Femur (tissue), 1 donor: ENCODE measurements at places on chromosomes 1 and 21.

- DNase-seq: no peak
These were observed 75.6 kb downstream of the PIGK start for GRCh38 chr1:77143529-77144121.

GRCh38 chr1:5571861-5572401 is 420.3 kb downstream of the NPHP4 start:
- DNase-seq: no peak

DNA sequence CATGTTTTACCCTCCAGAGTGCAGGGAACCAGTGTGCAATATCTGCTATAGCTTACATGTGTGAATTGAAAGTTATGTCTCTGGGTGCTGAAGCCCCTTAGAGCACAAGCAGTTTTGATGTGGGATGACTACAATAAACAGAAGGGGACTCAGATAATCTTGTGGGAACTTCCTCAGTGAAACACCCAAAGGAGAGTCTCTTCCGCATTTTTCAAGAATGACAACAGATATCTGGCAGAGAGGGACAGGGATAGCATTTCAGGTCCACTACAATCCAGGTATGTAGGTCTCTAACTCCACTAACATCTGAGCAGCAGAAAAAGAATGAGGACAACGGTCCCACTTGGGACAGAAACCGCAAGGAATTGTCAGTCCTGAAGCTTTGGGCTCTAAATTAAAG is 67.6 kb upstream of the PDE4B start:
- no peak for DNase-seq

DNA sequence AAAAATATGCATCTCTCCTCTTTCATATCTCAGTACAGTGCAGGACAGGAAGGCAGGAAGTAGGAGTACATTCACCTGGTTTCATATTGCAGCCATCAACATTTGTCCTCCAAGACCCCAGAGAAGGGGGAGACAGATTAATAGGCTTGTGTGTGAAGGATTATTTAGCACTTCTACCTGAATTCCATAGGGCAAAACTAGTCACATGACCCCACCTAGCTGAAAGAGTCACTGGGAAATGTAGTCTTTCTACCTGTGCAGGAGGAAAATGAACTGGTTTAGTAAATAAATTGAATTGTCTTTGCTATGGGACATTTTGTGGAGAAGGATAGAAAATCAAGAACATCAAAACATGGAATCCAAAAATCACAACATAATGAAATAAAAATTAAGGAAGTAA is 13.9 kb upstream of the TRIM33 start:
- DNase-seq: no peak

DNA sequence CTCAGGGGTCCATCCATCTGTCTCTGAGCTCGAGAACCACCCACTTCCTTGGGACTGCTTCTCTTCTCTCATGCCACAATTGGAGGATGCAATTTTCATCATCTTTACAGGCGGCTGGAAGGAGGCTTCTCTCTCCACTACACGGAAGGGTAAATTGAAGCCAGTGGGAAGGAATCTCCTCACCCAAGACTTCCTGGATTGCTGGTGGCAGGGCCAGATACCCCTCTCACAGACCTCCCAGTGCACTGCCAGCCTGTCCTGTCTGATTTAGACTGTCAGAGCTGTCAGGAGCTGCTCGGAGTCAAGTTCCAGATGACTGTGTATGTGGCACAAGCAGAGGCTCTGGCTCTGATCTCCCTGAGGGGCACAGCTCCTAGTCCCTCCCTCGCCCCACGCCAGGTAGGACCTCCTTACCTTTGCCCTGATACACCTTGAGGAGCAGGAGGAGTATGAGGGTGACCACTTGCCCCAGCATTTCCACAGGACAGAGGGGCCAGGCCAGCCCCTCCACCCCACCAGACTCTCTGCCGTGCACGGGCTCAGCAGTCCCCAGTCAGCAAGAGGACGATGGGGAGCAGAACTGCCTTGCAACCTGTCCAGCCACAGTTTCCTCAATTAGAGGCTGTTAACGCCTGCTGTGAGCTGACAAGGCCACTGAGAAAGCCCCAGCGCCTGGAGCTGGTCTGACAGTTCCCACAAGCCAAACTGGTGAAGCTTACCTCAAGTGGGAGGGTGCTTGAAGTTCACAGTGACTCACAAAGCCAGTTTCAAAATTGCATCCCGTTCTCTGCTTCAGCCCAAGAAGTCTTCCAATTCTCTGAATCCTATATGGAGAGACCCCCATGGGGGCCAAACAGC is at the start of gene CD244:
Gene CD244 (minus strand): TSS at position 685 of the 858 bp plus-strand sequence. CDS start 210 bp downstream, at position 475.
- peak; percentile 28 for DNase-seq

DNA sequence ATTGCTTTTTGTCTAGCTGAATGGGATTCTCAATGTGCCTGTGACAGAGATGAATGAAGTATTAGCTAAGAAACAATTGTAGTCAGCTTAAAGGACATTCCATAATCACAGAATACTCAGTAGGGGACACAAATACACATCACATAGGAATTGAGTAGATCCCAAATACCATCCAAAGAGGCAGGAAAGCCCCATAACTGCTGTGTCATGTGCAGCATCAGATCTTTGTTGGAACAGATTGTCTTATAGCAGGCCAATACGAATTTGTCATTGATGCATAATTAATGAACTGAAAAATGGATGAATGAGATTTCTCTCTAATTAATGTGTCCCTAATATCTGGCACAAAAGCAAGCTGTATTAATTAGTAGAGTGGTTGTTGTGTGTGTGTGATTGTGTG is 82.3 kb upstream of the S1PR1 start:
- no peak for DNase-seq

DNA sequence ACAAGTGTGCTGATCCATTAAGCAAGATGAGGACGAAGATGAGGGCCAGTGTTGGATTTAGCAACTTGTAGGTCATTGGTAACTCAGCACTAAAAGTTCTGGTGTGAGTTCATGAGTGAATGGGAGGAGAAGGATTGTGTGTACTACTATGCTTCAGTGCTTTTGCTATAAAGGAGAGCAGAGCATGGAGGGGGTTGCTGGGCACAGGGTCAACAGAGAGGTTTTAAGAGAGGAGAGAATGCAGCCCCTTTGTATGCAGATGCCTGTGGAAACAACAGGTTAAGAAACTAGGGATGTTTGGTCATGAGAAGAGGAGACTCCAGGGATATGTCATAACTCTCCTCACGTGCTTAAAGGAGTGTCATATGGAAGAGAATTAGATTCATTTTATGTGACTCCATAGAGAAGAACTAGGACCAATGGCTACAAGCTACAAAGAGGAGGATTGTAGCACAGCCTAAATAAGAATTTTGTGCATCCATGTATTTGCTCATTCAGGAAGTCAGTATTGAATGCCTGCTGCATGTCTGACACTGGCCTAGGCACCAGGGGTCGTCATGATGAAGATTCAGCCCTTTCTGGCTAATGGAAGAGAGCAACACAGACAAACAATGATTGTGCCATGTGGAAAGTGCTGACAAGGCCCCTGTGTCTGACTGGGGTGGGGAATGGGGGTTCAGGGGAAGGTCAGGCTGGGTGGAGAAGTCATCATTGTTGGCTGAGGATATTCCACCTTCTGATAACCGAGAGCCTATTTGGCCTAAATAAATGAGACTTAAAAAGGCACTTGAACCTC is 53.5 kb downstream of the KIRREL1 start:
- no peak for DNase-seq

- DNase-seq: no peak
These were observed 89.4 kb upstream of the LBR start for GRCh38 chr1:225517221-225517620.

DNA sequence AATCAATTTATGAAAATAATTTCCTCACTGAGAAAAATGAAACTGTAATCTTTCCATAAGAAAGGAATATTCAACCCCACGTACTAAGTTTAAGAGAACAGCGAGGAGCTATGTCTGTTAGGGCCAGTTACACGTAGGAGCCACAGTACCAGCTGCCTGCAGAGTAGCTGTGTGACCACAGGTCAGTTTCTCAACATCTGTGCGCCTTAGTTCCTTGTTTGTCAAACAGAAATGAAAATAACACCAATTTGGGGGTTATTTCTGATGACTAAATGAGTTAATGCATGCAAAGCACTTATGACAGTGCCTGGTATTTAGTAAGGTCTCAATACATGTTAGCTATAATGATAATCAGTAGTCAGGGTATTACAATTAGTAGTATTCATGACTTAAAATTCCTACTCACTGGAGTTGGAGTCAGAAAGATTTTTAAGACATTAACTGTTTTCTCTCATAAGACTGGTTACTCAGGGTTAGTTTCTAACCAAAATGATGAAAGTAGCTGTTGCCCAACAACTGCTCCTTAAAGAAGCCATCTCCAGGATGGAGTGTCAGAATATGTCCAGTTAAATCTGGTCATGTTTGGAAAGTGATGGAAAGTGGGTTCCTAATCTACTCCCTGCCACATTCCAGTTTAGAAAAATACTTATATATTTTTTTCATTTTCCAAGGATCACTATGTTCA is 85.8 kb upstream of the ZNF648 start:
- DNase-seq: peak; percentile 40

DNA sequence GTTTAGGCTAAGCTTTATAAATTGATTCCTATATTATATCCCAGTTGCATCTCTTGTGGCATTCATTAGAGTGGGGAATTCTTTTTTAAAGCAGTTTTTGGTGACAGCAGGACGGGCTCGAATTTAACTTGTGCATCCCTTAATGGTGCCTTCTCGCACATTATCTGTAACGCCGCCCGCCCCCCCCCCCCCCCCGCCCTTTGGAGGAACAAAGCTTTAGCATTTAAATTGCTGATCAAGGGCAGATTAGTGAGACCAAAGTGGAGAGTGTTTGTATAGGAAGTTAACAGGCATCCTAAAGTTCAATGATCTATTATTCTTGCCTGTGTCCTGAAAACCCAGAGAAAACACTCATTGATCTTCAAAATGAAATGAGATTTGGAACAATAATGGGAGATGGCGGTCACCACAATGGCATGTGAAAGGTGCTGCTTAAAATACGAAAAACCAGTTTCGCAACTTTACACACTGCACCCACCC is 2.2 kb downstream of the LMO4 start:
- no peak for DNase-seq

DNA sequence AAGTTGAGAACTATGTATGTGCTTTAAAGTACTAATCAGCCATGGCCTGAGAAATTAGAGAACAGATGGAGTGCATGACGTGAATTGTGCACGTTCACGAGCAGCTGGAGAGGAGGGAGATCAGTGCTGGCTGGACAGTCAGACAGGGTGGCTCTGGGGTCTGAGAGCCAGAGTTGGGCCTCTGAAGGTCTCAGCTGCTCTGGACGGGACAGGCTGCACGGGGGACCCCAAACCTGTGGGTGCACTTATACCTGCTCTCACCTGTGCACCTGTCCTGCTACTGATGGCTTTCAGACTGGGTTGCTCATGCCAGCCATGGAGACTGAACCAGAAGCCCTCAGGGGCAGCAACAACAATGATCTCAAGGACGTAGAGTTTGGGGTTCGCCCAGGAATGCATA is 43.5 kb downstream of the UMODL1 start:
- no peak for DNase-seq

DNA sequence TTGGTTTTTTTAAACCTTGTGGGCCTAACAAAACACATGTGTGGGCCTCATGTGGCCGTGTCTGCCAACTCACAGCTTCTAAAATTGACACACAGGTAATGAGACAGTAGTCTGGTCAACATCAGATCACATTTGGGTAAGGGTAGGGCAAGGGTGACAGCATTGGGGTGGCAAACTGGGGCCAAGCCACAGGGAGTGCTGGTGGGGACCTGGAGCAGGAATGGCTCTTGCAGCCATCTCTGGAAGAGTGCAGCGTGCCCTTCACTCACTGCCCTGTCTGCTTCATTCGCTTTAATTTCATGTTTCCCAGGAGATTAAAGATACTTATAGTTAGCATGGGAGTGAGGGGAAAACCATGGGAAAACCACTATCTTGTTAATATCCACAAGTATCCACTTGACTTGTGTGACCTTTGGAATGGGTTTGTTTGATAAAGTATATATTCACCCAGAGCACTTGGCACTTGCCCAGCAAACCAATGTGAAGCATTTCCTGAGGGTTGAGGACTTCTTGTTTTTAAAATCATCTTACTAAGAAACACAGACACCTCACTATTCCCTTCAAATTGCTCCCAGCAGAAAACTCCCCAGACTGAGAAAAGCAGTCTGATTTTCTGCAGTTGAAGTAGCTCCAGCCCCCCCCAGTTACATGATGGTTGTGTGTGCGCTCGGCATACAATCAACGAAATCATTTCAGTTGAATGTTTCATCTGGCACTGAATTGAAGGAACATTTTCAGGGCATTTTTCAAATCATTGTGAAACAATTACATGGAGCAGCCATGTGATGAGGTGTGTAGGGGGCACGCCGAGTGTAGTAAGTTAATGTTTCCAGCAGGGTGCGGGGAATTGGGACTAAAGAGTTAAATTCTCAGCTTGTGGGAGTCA is 175.7 kb downstream of the VPS13D start:
- DNase-seq: peak; percentile 47

DNA sequence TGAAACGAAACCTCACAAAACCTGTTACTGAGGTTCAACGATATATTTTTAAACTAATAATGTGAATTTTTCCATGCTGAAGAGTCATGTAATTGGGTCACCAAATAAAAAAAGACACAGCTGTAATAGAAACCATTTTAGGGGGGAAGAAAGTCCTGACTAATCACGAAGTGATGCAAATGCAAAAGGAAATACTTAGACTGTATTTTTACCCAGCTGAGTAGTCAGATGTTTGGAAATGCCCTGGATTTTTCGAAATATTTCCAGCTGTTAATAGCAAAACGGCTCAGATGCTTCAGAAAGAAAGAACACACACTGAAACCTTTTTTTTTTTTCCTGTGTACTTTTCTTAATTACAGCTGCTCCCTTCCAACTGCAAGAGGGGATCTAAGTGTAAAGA is 210.3 kb downstream of the SETD4 start:
- DNase-seq: no peak

DNA sequence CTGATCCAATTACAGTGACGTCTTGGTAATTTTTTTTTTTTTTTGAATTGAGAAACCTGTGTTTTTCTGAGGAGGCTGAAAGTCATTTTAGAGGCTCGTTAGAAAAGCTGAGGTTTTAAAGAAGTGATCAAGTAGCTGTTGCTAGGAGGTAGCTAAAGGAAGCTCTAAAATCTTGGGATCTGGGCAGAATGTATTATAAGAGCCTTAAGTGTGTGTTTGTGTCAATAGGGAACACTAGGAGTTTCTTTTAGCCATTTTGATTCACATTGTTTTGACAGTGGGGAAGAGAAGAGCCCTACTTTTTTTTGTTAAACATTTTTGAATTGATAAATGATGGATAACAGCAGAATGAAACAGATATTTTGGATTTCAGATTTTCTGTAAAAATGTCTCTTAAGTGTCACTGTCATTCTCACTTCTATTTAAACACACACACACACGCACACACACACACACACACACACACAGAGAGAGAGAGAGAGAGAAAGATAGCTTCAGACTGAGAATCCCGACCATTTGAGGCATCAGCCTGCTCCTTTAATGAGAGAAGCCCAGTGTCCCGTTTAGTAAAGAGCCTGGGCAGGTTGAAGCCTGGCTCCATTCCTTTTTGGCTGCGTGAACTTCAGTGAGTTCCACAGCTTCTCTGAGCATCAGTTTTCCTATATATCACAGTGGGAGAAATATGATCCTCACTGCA is 79.1 kb upstream of the GPR88 start:
- DNase-seq: no peak
